Activated T-helper 1 cell treated with anti-CD3 and anti-CD28 coated beads, Interleukin-12 subunit alpha, Interleukin-12 subunit beta, Interleukin-2, Interleukin-4 antibody, amounts not matched to agents 30 ng/mL and 10 ng/mL and 1 ng/mL, durations not matched to agents 14 hours and 24 hours and 36 hours (primary cell): ENCODE measurements at places on chromosomes 2 and 18. TPM values are rescaled to one million over a fixed set of nuclear protein-coding genes. Genes with fewer than 3 reads are reported as not detected.

DNA sequence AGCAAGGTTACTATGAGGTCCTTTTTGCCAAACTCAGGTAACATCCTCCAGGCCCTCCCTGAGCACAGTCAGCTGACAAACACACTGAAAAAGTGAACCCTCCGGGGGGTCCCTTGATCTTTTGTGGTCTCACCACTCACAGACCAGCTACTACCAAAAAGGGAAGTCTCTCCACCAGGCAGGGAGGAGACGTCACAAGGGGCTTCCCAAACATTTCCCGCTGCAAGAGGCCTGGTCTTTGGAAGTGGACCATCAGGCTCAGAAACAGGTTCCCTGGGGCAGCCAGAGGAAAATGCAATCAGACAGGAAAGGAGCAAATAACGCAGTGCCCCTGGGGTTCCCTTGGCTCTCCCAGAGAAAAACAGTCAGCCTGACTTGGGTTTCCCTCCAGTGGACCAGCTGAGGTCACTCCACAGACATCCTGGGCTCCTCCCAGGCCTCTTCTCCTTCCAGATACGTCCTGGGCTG is 38.7 kb upstream of the POMC start:
- DNase-seq = no peak

The ZNF521 gene
- total RNA-seq = not detected in 2 replicates

- DNase-seq = no peak
Observed at GRCh38 chr2:69010437-69011194, 2.4 kb upstream of the ANTXR1 start.

- DNase-seq = no peak
Observed at GRCh38 chr2:46669016-46669415, 189.7 kb downstream of the TMEM247 start.

- no peak for DNase-seq
Observed at GRCh38 chr2:65199166-65199565, 28.5 kb upstream of the ACTR2 start.

- DNase-seq = no peak
Observed at GRCh38 chr2:7692657-7693161, 775.5 kb downstream of the RNF144A start.

GRCh38 chr2:168992026-168992425 is 39.1 kb downstream of the ABCB11 start:
- DNase-seq = no peak

The RNF144A gene
- 14.4 and 16.6 TPM in 2 replicates for total RNA-seq

The CAVIN2 gene
- total RNA-seq = not detected in 2 replicates

GRCh38 chr2:219490186-219490585 is 8.5 kb upstream of the GMPPA start:
- DNase-seq = no peak

The HOXD9 gene
- total RNA-seq = not detected in 2 replicates

The DSG1 gene
- not detected in 2 replicates for total RNA-seq

- no peak for DNase-seq
Observed at GRCh38 chr18:617970-618504, 21.2 kb downstream of the CLUL1 start.

DNA sequence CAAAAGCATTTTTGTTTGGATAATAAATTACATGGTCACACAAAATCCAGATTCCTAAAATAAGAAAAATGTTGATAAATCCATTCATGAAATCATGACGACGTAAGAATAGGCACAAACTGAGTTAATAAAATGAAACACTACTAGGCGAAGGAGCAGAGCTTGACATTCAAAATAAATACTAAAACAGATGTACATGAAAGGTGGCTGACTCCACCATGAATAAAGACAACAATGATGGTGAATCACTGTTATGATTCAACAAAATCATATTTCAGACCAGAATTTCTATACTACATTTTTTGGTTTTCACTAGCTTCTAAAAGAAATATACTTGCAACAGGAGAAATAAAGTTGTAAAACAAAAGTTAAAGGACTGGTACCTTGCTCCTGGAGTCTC is 122.0 kb upstream of the RNU4ATAC start:
- DNase-seq = no peak

GRCh38 chr2:42829671-42830440 is 37.5 kb upstream of the HAAO start:
- DNase-seq = no peak

GRCh38 chr2:162085090-162085891 is 11.3 kb upstream of the DPP4 start:
- no peak for DNase-seq

The TLX2 gene
- 1.2 and 1.5 TPM in 2 replicates for total RNA-seq

DNA sequence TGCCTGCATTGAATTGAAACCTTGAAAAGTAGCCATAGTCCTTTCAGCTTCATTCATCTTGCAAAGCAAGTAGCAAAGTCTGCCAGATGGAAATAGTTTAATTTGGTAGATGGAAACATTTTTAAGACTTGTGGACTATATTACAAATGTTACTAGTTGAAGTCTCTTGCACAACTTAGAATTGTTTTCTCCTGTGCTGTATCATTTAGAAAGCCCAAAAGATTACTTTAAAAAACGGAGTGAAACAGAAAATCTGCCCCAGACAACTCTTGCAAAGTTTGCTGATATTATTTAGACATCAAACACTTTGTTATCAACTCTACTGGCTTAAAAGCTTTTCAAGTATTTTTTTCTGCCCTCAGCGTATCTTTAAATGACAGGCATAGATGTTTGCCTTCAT is 335.0 kb downstream of the RPRM start:
- no peak for DNase-seq

The ALKAL2 gene
- total RNA-seq = 0.18 TPM in 1 of 2 replicates, not detected in the other

The DNAJC5G gene
- not detected in 2 replicates for total RNA-seq

DNA sequence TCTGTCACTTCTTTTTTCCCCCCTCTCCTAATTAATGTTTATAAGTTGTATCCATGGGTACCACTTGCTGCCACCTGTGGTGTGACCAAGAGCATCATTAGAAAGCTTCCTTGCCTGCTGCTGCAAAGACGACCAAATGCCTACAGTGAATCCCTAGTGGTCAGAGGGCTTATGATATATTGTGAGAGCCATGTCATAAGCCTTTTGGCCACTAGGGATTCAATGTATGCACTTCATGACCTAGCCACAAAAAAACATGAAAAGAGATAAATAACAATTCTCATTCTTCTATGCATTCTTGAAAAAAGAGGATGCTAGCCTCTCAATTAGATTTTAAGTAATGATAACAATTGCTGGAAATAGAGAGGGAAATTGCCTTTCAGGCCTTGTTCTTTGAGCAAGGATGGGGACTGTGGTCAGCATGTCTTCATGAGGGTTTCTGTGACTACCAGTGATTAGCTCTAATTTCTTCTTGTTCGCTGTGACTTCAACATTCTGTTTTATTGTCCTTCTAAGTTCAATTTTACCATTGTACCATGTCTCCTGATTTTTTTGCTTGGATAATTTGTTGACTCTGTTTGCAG is 435.3 kb downstream of the TGIF1 start:
- DNase-seq = no peak

GRCh38 chr2:127611076-127611925 is 34.7 kb upstream of the GPR17 start:
- DNase-seq = no peak

- no peak for DNase-seq
Observed at GRCh38 chr2:44902217-44903137, 39.0 kb upstream of the SIX3 start.

- DNase-seq = no peak
Observed at GRCh38 chr2:24054366-24055010, 4.9 kb downstream of the FKBP1B start.

DNA sequence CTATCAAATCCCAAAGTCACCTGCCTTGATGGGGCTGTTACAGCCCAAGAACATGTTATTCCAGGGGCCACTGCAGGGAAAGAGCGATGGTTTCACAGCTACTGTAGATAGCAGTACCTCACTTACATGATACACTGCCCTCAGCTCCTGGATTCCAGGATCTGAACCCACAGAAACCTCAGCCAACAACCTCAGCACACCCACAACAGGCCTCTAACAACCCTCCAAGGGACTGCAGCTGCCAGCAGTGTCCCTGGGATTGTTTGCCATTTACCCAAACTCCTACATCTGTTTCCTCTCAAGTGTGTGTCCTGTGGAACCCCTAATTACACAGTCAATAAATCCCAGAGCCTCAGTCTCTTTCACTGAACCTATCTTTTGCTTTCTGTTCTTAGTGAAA is 28.2 kb downstream of the OSBPL1A start:
- DNase-seq = no peak

The SLC25A52 gene
- not detected in 2 replicates for total RNA-seq

The NXPH2 gene
- total RNA-seq = not detected in 2 replicates

The UGT1A6 gene
- total RNA-seq = not detected in 2 replicates

DNA sequence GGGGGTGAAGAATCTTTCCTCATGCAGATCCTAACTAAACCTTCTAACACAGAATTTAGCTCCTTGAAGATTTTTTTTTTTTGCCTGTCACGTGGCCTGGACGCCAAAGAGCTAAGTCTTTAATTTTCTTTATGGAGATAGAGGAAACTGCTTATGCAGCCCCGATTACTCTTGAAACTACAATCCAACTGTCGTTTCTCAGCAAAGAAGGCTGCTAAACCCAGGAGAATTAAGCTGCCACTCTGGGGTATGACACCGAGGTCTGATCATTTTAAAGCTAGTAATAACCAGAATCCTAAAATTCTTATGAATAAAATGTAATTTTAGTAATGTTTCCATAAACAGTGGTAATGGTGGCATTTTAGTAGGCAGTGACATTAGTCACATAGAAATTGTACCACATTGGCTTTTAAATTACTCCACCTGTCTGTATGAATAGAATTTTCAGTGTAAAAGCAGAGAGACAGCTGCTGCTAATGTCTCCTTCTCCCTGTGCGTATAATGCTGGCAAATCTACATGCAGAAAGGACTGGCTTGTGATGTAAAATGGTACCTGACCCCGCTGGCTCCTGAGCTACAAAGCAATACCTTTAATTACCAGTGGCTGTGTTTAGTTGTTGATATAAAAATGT is 86.5 kb downstream of the MEIS1 start:
- no peak for DNase-seq

GRCh38 chr2:43425659-43426058 is 170.2 kb downstream of the THADA start:
- DNase-seq = no peak

GRCh38 chr2:105391763-105392662 is 6.8 kb downstream of the FHL2 start:
- no peak for DNase-seq

DNA sequence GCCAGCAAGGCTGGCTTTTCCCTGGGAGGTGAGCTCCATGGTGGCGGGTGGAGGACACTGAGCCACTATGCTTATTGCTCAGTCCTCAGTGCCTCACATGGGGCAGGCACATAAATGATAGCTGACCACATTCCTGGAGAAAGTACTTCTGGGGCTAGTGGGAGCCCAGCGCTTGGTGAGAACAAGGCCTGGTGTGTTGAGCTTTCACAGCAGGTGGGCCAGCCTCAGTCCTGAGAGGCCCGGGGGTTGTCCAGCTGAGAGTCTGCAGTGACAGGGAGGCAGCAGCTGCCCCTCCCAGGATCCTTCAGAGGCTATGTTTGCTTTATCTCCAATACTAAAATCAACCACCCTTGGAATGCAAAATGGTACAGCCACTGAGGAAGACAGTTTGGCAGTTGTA is 217.7 kb downstream of the ZBTB7C start:
- no peak for DNase-seq

DNA sequence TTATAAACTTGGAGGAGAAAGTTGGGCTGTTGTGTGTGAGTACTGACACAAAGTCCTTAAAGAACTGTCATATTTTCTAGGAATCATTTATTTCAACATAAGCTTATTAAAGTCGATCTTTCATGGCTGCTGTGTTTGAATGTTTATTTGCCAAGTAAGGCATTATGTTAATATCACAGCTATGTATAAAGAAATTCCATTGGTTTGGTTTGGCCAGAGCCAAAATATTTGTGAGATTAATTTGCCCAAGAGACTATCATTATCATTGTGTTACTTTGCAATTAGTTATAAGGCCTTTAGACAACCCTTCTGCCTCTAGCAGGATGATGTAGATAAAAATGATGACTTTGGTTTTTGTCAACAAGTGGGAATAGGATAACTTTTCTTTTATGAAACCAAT is 240.6 kb upstream of the NT5C1B start:
- DNase-seq = no peak

DNA sequence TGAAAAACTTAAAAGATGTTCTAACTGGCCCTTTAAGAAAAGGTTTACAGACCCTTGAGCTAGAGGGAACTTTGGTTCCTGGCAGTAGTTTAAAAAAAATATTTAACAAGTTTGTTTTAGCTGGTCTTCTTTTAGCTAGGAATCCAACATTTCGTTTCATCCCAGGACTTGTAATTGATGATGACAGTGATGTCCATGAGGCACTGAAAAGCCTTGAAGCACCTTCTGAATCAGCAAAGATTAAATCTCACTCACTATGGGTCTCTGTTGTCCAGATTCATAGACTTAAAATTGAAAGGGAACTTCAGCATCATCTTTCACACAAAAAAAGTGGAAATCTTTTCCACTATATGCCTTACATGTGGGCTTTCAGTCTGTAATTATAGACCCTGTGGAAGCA is 102.9 kb upstream of the ETAA1 start:
- DNase-seq = no peak

DNA sequence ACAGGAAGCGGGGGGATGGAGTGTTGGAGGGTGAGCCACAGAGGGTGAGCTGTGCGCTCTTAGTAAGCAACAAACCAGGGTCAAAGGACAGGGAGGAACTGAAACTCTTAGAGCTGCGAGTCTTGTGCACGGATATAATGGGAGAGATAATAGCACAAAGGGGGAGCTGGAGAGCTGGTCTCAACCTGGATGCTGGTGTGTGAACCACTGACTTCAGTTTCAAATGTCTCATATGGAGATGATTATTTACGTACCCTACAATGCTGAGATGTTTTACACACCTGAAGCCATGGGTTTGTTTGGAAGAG is 35.9 kb downstream of the PTGR3 start:
- no peak for DNase-seq

The RPIA gene
- total RNA-seq = 79.1 and 83.1 TPM in 2 replicates

DNA sequence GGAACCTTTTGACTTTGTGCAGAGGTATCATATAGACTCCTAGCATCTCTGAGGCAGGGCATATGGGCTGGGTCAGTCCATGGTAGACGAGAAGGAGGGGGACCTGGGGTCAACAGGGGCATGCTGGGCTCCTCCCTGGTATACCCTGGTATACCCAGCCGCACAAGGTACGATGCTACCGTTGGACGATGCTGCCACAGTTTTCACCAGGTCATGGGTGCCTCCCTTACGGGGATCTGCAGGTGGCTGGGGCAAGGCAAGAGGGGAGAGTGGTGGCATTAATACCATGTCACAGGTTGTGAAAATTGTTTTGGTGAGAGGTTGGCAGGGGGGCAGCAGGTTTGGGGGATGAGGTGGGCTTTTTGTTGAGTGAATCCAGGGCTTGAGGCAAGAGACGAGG is 149.8 kb downstream of the TSN start:
- DNase-seq = no peak

The ACMSD gene
- total RNA-seq = not detected in 2 replicates
